ENCODE measurements at places on chromosomes 7 and 10. TPM values are rescaled to one million over a fixed set of nuclear protein-coding genes. Genes with fewer than 3 reads are reported as not detected.

The IL6 gene
- 13.1 TPM for total RNA-seq

The ECHS1 gene
- total RNA-seq = 34.3 TPM

The CFAP69 gene
- total RNA-seq = 15.8 TPM

The NOC3L gene
- 17.6 TPM for total RNA-seq

GRCh38 chr7:158400601-158401225, 186.9 kb downstream of the PTPRN2 start:
- no peak for DNase-seq

GRCh38 chr7:120802751-120803150, 55.2 kb downstream of the TSPAN12 start:
- no peak for DNase-seq

DNA sequence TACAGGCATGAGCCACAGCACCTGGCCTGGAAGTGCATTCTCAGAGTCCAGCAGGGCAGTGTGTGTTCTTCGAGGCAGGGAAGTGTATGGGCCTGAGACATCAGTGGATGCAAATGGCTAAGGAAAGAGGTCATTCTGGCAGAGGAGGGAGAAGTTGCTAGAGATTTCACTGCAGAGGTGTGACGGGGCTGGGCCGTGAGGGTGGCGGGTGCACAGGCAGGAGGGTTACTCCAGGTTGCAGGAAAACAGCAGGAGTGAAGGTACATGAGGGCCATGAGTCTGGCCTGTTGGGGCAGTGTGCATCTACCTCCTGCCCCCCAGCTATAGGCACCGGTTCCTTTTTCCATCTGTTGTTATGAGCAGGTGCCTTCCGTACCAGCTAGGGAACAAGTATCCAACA, 29.3 kb downstream of the COL26A1 start:
- DNase-seq = no peak

DNA sequence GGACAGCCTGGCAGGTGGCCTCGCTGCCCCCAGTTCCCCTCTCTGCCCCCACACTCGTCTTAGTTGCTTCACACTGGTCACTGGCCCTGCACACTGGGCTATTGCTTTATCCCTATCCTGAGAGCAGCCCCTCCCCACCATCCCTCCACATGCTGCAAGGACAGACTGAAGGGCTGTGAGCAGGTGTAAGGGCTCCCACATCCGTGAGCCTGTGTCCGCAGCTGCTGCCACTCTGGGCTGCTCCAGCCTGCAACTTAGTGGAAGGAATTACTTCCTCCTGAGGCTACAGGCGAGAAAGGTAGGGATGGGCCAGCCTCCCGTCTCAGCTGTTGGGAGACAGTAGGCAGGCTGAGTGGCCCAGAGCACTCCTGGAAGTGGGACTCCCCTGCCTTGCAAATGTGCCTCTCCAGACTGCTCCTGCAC, 3.8 kb downstream of the RARRES2 start:
- DNase-seq = peak; percentile 63

DNA sequence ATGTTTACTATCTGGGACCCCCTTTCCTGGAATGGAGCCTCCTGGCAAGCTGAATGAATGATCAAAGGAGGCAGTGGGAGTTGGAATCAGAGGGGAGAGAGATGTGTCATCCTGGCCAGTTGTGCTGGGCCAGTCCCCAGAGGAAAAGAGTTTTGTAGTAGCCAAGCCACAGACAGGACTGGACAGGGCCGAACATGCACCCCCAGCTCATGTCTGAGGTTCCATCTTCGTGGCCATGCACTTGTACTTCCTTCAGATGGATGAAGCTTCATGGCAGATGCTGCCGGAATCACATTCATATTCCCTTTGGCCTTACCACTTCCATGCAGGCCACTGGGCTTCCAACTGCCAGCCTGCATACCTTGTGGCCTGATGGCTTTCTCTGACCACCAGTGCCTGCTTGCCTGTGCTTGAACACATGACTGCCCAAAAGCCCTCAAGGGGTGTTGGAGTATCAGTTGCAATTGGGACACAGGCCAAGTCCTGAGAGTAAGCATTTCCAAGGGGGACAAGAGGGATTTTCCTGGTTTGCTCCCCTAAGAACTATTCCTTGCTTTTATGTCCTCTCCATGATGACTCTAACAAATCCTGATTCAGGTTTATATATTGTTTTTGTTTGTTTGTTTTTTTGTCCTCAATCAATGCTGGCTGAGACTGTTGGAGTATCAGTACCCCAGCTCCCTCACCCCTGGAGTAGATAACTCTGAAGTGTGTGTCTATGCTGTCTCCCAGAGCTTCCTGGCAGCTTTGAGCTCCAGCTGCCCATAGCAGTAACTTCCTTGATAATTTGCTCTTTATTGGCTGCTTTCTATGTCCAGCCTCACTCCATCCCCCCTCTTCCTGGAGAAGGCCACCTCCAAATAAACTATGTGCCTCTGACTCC, 63.6 kb downstream of the TMEM130 start:
- no peak for DNase-seq

DNA sequence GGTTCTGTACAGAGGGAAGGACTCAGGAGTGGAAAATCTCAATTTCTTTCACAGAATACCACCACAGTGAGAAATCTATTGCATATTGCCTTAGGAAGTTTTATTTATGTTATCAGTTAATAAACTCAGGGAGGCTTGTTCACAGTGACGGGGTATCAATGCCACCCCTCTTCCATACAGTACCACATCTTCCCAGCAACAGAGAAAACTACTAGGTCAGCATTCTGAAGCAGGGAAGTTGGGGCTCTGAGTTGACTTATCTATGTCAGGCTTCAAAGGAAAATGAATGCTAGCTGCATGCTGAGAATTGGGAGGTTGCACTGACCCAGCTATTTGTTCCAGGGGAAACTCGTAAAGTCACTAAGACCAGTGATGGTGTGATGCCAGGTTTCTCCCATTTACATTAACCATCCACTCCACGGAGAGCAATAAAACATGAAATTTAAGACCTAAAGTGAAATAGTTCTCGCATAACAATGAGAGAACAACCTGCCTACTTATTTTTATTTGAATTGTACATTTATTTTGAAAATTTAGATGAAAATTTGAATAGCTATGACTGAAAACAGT, 266.7 kb downstream of the RNLS start:
- no peak for DNase-seq

DNA sequence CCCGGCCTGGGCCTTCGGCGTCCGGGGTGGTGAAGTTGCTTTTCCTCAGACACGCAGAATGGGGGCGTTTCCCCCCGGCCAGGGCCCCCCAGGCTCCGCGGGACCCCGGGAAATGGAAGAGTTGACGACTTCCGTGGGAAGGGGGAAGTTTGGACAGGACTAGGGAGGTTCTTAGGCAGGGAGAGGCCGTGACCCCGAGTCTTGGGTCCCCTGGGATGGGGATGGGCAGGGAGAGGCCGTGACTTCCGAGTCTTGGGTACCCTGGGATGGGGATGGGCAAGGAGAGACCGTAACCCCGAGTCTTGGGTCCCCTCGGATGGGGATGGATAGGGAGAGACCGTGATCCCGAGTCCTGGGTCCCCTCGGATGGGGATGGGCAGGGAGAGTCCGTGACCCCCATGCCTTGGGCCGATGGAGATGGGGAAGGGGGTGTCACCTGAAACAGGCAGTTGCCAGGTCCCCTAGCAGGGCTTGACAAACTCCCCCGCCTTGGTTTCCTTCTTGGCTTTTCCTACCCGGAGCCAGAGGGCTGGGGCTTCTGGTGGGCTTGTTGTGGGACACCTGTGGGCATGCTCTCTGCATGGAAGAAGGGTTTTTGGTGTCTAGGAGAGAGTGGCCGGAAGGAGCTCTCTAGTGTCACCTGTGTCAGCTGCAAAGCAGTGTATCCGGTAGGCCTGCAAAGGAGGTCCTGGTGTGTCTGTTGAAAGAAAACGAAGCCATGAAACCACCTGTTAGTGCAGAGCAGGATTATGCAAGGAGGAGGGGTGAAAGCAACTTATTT, 1.1 kb downstream of the TRRAP start:
- DNase-seq = peak; percentile 39

GRCh38 chr10:28489206-28489605, 43.7 kb upstream of the WAC start:
- no peak for DNase-seq

DNA sequence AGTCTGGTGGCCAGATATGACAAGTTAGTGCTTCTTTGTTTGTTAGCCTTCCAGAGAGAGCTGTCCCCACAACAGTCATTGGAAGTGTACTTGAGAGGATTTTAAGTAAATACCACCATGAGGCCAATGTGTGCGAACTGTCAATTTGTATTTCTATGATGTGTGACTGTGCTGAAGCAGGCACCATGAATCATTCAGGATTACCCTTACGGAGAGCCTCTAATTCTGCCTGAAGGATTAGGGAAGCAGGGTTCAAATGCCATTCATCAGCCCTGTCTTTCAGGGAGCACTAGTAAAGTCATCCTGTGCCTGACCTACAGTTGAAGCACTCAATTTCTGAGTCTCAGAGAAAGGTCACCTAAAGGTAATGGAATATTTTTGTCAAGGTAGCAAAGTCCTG, 109.3 kb downstream of the GATA3 start:
- no peak for DNase-seq

Data from aorta (tissue), 5 donors.